ENCODE measurements at places on chromosomes 12 and 14. TPM values are rescaled to one million over a fixed set of nuclear protein-coding genes. Genes with fewer than 3 reads are reported as not detected.

Gene ARMH4
- 3.0 TPM for total RNA-seq

Gene ART4
- under 0.01 TPM for total RNA-seq

Gene DENND5B
- total RNA-seq: 11.6 TPM

- DNase-seq: peak; percentile 67
Measured at GRCh38 chr14:55599250-55599879, 19.4 kb downstream of the KTN1 start.

DNA sequence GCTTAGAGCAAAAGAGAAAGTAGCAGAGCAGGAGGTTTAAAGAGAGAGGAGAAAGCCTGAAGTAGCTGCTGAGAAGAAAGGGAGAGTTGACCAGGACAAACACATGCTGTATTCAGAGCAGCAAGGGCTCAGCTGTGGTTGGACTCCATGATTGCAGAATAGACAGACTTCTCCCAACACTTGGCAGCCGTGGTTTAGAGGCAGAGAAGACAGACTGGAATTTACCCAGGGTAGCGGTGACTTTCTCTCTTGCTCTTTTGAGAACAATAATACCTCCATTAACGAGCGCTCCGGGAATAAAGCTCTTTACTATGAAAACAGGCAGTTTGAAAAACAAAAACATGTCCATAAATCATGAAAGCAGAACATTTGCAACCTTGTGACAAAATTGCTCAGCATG, 21.4 kb upstream of the IGF1 start:
- peak; percentile 72 for DNase-seq

DNA sequence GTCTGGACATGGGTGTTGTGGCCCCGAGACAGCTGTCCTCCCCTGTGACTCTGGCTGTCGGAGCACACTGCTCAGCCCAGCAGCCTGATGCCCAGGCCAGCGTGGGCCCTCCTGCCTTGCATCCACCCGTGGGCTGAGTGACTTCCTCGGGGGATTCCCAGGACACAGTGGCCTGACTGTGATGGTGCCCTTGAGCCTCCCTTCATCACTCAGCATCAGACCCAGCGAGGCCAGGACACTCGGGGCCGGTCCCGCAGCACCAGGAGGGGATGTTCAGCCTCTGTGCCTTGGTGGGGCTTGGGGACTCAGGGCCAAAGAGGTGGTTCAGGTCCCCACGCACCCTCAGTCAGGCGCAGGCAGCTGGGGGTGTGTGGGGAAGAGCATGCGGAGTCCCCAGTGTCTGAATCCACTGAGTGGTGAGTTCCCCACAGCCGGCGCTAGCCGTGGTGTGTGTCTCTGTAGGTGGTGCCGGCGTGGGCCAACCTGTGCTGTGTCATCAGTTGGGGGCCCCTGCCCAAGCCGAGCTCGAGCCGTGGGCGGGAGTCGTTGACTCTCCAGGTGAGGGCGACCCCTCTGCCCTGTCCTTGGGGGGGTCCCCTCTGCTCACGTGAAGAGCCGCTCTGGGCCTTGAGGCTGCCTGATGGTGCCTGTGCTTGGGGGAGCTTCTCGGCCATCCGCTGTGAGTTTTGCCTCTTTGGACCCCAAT, 185.8 kb downstream of the ADGRD1 start:
- no peak for DNase-seq
